CD14-positive monocyte (primary cell): ENCODE measurements at places on chromosomes 1 and 21. TPM values are rescaled to one million over a fixed set of nuclear protein-coding genes. Genes with fewer than 3 reads are reported as not detected.

Gene RAVER2
- 0.38 TPM for polyA plus RNA-seq

Gene SSX2IP
- polyA plus RNA-seq = 0.29 and 0.85 TPM in 2 replicates

DNA sequence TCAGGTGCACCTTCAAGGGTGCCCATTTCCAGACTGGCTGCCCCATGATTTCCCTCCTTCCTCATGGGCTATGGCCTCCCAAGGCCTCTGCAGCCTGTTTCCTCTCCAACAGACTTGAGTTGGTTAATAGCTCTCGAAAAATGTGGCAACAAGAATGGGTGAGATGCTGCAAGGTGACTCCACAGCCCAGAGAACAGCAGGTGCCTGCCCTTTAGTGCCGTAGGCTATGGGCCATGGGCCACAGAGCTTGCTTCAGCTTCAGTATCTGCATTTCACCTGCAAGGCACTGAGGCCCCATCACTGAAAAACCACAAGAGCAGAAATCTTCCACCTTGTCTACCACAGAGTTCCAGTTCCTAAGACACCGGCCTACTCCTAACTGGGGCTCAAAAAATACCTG lies 122.0 kb downstream of the ETS2 start:
- H3K4me1 ChIP-seq = peaks cover 44% of the 10 kb centered on the region
- no peak overlapping the region for H3K27ac ChIP-seq
- H3K4me3 ChIP-seq = no peak overlapping the region
- H3K36me3 ChIP-seq = no peaks in the 10 kb centered on the region
- H3K27me3 ChIP-seq = no peaks in the 10 kb centered on the region

- H3K4me1 ChIP-seq = peaks cover 53% of the 10 kb centered on the region
- H3K36me3 ChIP-seq = no peaks in the 10 kb centered on the region
- no peaks in the 10 kb centered on the region for H3K27me3 ChIP-seq
- DNase-seq = no peak
- H3K27ac ChIP-seq = peak overlapping the region; percentile 96
Observed at GRCh38 chr21:42733874-42734273, 80.5 kb downstream of the PDE9A start.

- H3K4me3 ChIP-seq = peak overlapping the region; percentile 77
- H3K27me3 ChIP-seq = no peaks in the 10 kb centered on the region
- H3K27ac ChIP-seq = peak overlapping the region; percentile 99
- H3K36me3 ChIP-seq = peaks cover 10% of the 10 kb centered on the region
Observed at GRCh38 chr21:25733859-25734653, 648 bp downstream of the ATP5PF start.

Gene ATAD3C
- not detected for polyA plus RNA-seq

GRCh38 chr21:39955326-39955725 lies 88.1 kb downstream of the PCP4 start:
- no peak overlapping the region for H3K27ac ChIP-seq
- no peaks in the 10 kb centered on the region for H3K4me1 ChIP-seq
- no peak for DNase-seq
- no peaks in the 10 kb centered on the region for H3K36me3 ChIP-seq

DNA sequence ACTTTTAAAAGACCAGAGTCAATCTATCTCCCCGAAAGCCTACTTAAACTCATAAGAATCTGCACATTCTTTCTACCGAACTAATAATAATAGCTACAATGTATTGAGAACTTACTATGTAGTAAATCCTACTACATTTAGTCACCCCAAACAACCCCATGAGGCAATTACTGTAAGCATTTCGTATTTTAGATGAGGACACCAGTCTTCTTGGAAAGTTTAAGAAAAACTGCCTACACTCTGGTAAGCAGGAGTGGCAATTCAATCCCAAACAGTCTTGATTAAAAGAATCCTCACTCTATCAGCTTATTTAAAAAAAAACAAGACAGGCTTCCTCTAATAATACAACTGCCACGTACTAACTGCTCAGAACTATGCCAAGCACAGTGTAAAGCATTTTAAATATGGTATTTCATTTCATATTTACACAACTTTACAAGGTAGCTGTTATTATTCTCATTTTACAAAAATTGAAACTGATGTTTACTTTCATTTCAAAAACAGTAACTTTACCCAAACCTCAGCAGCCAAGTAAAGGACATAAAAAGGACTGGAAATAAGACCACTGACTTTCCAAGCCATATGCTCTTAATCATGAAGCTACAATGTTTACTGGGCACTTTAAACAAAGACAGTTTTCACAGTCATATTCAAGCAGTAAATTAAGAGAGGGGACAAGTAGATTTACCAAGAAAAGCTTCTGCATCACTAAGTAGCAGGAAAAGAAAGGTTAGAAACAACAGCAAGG lies 13.9 kb downstream of the ARID4B start:
- H3K4me1 ChIP-seq = no peaks in the 10 kb centered on the region
- peaks cover 9% of the 10 kb centered on the region for H3K36me3 ChIP-seq
- no peak for DNase-seq
- H3K27me3 ChIP-seq = no peaks in the 10 kb centered on the region
- H3K4me3 ChIP-seq = no peak overlapping the region

DNA sequence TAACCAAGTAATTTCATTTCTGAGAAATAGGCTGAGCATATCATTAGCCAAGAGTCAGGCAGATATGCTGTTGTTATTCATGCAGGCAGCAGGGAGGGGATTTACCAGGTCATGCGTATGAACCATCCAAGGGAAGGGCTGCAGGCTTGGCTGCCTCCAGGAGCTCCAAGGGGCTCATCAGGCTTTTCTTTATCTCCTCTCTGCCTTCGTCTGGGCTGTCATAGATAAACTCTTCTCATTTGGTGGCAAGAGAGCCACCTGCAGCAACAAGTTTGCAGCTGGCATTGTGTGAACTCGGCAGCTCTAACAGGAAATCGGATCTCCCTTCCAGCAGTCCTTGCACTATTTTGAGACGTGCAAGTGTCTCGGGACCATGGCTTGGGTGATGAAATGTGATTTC lies 7.5 kb downstream of the CCDC27 start:
- H3K27me3 ChIP-seq = no peaks in the 10 kb centered on the region
- H3K4me3 ChIP-seq = no peak overlapping the region
- DNase-seq = no peak
- no peaks in the 10 kb centered on the region for H3K36me3 ChIP-seq
- H3K4me1 ChIP-seq = no peaks in the 10 kb centered on the region

GRCh38 chr1:180778782-180779398 lies 133.8 kb upstream of the KIAA1614 start:
- no peak overlapping the region for H3K4me3 ChIP-seq
- H3K36me3 ChIP-seq = no peaks in the 10 kb centered on the region
- H3K27ac ChIP-seq = no peak overlapping the region
- DNase-seq = no peak

Gene GREM2
- not detected in 2 replicates for polyA plus RNA-seq

Gene CHIT1
- polyA plus RNA-seq = 0.08 and 0.22 TPM in 2 replicates

Gene GJA9
- polyA plus RNA-seq = not detected

- no peaks in the 10 kb centered on the region for H3K36me3 ChIP-seq
- H3K4me3 ChIP-seq = no peak overlapping the region
- H3K27me3 ChIP-seq = peaks cover 6% of the 10 kb centered on the region
- no peak overlapping the region for H3K27ac ChIP-seq
- no peaks in the 10 kb centered on the region for H3K4me1 ChIP-seq
Observed at GRCh38 chr1:209593747-209594146, 10.2 kb downstream of the CAMK1G start.

Gene TAS1R3
- polyA plus RNA-seq = 0.33 and 0.45 TPM in 2 replicates

DNA sequence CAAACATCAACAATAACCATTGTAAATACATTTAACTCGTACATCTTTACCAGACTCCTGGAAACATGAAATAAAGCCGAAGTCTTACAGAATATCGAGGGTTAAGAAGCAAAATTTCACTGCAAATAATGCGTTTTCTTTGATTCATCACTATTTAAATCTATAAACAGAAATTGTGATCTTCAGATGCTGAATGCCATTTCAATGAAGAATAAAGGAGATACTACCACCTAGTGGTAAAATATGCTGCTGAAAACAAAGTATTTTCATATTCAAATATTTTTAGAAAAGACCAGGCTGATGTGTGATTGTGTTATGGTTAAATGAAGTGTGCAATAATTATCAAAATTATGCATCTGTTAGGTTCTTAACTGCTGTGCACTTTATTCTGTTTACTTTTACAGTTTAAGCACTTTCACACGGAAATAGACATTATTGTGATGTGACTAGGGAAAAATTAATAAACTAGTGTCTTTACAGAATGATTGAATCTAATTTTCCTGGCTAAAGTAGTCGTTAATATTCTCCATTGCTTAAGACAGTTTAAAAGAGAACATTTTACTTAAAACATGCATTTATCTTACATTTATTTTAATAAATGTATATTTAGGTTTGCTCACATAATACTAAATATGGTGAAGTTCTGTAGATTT lies 1093.1 kb downstream of the MRPL39 start:
- no peaks in the 10 kb centered on the region for H3K36me3 ChIP-seq
- H3K27ac ChIP-seq = no peak overlapping the region
- no peaks in the 10 kb centered on the region for H3K27me3 ChIP-seq
- no peak for DNase-seq

DNA sequence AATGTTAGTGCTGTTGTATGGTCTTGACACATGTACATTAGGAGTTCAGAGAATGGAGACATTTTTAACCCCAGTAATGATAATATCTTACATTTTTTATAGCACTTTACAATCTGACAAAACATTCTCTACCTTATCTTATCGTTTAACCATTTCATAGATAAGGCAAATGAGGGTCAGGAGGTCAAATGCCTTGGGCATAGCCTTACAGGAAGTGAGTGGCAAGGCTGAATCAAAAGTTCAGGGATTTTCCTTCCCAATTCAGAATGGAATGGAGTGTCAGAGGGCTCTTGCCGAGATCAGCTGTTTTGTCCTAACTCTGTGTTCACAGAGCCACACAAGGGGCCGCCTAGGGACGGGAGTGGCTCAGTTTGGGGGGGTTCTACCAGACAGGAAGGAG lies 57.6 kb upstream of the AK4 start:
- H3K27ac ChIP-seq = no peak overlapping the region
- H3K36me3 ChIP-seq = no peaks in the 10 kb centered on the region
- no peak for DNase-seq

DNA sequence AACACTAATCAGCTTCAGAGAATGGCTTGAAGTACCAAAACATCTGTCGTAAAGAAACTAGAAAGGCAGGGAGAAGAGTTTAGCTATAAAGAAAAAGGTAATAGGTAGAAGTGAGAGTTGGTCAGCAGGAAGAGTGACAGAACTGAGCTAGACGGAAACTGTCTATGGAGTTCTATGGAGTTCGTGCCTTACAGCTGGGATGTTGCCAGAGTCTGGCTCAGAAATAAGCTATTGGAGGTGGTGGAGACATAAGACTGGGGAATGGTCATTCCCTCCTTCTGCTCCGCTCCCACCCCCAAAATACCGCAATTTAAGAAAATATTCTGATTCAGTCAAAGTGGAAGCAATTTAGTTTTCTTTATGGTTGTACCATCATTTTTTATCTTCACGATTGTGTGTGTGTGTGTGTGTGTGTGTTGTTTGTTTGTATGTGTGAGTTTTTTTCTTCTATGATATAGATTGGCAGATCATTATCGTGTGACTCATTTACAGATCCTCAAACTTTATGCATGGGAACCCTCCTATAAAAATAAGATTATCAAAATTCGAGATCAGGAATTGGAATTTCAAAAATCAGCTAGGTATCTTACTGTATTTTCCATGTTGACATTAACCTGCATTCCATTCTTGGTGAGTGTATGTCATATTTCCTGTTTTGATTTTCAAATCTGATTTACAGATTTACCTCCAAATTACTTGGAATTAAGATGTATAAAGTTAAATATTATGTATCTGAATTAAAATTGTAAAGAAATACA lies 79.0 kb downstream of the HSPA13 start:
- no peaks in the 10 kb centered on the region for H3K36me3 ChIP-seq
- H3K27me3 ChIP-seq = no peaks in the 10 kb centered on the region
- no peak overlapping the region for H3K27ac ChIP-seq
- DNase-seq = no peak
- no peaks in the 10 kb centered on the region for H3K4me1 ChIP-seq

Gene TMCO4
- 10.1 and 15.3 TPM in 2 replicates for polyA plus RNA-seq

Gene PCP4L1
- not detected for polyA plus RNA-seq

DNA sequence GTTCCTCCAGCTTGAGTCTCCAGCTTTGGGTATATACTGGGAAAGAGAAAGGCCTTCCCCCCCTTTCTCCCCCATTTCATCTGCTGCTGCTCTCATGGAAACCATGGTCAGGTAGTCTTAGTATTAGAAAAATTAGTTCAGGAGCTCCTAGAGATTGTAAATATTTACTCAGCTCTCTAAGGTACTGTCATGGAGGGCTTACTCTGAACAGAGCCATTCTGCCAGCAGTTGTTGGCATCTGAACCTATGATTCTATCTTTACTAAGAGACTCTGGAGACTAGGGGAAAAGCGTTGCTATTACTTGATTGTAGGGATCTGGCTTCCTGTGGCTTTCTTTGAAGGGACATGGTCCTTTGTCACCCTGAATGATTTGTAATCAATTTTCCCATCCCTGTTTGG lies 6.1 kb downstream of the INTS3 start:
- no peak overlapping the region for H3K27ac ChIP-seq
- DNase-seq = no peak
- peaks cover 14% of the 10 kb centered on the region for H3K36me3 ChIP-seq
- H3K4me3 ChIP-seq = peak overlapping the region; percentile 42

GRCh38 chr1:230861970-230862595 lies 6.2 kb downstream of the C1orf198 start:
- no peaks in the 10 kb centered on the region for H3K4me1 ChIP-seq
- H3K36me3 ChIP-seq = no peaks in the 10 kb centered on the region
- no peak overlapping the region for H3K27ac ChIP-seq

Gene KIF17
- polyA plus RNA-seq = not detected

DNA sequence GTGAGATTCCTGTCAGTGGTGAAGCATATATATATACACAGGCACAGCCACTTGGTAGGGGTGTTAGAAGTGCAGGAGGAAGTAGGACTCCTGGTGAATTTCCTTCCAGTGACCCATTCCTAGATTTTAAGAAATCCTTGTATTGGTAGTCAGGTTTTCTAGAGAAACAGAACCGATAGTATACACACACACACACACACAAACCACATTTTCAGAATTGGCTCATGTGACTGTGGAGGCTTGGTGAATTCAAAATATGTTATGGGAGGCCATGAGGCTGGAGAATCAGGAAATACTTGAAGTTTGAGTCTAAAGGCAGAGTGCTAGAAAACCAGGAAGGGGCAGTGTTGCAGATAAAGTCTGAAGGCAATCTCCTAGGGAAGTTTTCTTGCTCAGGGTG lies 114.2 kb downstream of the FCRL5 start:
- no peaks in the 10 kb centered on the region for H3K36me3 ChIP-seq
- no peak overlapping the region for H3K4me3 ChIP-seq
- H3K4me1 ChIP-seq = peaks cover 44% of the 10 kb centered on the region
- peak overlapping the region; percentile 74 for H3K27ac ChIP-seq
- H3K27me3 ChIP-seq = no peaks in the 10 kb centered on the region
- DNase-seq = no peak

Gene TGFB2
- polyA plus RNA-seq = not detected

- DNase-seq = no peak
- no peak overlapping the region for H3K27ac ChIP-seq
- no peaks in the 10 kb centered on the region for H3K27me3 ChIP-seq
- H3K4me3 ChIP-seq = no peak overlapping the region
Observed at GRCh38 chr21:27812279-27812678, 845.4 kb upstream of the ADAMTS5 start.

Gene PLA2G2F
- polyA plus RNA-seq = not detected in 2 replicates

Gene OR2T35
- not detected in 2 replicates for polyA plus RNA-seq
